ENCODE measurements at places on chromosomes 4 and X.

GRCh38 chrX:30278365-30278764 is 30.8 kb downstream of the NR0B1 start:
- no peak for DNase-seq

DNA sequence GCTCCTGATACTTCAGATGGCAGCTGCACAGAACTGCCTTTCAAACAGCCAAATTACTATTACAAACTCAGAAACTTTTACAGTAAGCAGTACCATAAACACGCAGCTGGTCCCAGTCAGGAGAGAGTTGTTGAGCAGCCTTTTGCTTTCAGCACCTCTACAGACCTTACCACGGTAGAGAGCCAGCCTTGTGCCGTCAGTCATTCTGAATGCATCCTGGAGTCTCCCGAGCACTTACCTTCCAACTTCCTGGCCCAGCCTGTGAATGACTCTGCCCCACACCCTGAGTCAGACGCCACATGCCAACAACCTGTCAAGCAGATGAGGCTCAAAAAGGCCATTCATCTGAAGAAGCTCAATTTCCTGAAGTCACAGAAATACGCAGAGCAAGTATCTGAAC is 12.4 kb downstream of the ZBTB49 start:
- DNase-seq: no peak

DNA sequence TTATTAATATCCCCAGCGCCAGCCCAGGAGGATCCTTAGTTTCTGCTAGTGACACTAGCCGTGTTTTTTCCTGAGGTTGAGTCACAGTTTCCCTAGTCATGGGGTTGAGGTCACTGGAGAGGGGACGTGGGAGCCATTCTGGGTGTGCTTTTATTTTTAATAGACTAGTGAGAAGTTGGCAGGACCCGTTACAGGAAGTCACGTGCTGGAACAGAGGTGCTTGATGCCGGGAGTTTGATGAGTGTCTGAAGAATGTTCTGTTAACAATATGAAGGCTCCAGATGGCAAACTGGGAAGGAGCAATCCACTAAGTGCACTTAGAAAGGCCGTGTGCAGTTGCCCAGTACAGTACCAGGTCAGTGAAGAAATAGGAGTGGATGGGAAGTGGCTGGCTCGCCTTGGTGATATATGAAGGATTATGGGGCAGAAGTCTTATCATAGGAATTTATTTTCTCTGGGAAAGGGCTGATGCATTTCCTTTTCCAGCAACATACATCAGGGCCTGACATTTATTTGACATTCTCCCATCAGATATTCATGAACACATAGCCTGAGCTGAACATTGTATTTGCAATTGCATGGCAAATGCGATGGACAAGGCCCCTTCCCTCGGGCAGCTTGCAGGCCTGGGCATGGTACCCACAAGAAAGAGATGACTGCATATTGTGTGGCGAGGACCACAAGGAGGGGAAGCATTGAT is 291.8 kb downstream of the FBXW7 start:
- DNase-seq: no peak

DNA sequence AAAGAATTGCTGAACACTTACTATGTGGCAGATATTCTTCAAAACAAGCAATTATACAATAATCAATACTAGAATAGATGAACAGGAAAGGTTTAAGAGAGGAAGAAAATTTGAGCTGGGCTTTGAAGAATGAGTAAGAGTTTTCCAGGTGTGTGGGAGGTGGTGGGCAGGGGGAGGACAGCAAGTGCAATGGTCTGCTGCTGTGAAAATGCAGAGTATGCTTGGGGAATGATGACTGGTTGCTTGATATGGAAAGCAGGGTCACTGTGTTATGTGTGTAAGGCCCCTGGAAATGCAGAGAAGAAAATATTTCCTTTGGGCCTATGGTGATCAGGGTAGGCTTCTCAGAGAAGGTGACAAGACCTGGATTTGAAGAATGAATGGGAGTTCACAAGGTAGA is 300.3 kb downstream of the CAMK2D start:
- DNase-seq: no peak

GRCh38 chr4:62881901-62882300 is 1527.3 kb downstream of the TECRL start:
- no peak for DNase-seq

GRCh38 chr4:80101071-80101791 is 28.2 kb upstream of the ANTXR2 start:
- DNase-seq: no peak

Data from left ventricle myocardium superior (tissue), 1 donor.